Fibroblast of skin of back (primary cell): ENCODE measurements at places on chromosomes 7 and 10.

- no peak for DNase-seq
These were observed 108.9 kb downstream of the UPF2 start for GRCh38 chr10:11933577-11934223.

DNA sequence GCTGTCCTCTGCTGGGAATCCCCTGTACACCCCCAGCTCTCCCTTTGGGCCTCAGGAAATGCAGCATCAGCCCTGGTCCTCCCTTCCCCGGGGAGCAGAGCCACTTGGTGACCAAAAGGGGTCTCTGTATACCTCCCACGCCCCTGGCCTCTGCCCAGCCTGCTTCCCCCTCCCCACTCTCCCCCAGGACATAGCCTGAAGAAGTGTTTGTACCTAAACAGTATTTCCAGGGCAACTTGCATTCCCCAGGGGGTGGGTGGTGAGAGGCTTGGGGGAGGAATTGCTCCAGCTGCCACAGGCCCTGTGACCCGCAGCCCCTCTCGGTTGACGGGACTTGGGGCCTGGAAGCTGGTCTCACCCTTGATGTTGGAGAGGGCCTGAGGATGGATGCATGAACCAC, 39.3 kb downstream of the TMEM270 start:
- peak; percentile 65 for DNase-seq

- DNase-seq, result no peak
These were observed 320.0 kb upstream of the VWC2 start for GRCh38 chr7:49453486-49453885.

DNA sequence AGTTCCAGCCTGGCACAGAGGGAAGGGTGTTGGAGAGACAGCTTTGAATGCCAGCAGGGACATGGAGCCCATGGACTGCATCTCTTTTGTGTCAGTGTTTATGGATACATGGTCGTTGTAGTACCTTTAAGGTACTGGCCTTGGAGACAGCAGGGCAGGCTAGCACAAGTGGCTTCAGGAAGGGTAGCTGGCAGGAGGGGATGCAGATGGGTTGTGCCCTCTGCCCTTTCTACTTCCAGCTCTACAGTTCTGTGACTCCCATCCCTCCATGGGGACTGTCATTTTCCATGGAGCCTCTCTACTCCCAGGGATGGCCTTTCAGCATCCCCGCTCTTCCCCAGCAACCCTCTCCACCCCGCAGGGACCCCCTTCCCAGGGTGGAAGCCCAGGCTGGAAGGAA, 25.1 kb downstream of the POLL start:
- DNase-seq, result no peak
